Naive thymus-derived CD8-positive, alpha-beta T cell (primary cell): ENCODE measurements at places on chromosomes 6 and 20.

DNA sequence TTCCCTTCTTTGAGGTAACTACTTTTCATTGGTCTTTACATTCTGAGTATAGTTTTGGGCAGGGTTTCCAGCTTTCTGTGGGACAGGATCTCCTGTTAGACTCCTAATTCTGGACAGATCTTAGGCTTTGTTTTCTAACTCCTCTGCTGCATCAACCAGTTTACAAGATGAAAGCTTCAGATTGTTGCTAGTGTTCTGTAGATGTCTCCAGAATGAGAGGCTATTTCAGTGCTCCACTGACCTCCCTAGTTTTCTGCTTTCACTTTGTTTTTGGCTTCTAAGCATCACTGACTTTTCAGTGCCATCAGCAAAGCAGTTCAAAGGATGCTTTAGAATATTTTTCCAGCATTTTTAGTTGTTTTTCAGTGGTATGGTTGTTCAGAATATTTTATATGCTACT is 101.4 kb downstream of the LIN28B start:
- no peak for DNase-seq

DNA sequence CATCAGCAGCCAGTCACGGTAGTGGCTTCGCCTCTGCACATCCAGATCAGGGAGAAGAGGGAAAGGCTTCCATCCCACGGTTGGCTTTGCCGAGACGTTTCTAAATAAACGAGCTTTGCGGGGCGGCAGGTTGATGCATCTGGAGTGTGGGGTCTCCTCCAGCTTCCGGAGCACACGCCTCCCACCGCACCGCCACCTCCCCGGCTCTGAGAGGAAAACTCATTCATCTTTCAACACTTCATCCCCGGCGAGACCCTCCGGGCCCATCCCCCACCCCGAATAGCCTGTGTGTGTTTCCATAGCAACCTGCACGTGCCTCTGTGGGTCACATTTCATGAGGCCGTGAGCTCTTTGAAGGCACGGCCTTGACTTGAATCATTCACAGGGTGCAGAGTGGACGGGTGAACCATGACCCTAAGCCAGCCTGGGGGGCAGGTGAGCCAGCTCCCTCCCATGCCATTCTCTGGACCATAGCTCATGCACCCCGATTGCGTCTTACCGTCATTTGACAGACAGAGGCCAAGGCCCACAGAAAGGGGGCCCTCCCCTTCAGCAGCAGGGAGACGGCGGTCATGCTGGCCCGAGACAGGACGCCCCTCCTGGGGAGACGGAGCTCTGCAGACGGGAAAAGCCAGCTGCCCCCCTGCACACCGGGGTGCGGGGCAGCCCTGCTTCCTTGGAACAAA is 16.2 kb upstream of the CHRNA4 start:
- DNase-seq: no peak

- DNase-seq: no peak
Observed at GRCh38 chr6:16903470-16903869, 142.2 kb upstream of the ATXN1 start.

DNA sequence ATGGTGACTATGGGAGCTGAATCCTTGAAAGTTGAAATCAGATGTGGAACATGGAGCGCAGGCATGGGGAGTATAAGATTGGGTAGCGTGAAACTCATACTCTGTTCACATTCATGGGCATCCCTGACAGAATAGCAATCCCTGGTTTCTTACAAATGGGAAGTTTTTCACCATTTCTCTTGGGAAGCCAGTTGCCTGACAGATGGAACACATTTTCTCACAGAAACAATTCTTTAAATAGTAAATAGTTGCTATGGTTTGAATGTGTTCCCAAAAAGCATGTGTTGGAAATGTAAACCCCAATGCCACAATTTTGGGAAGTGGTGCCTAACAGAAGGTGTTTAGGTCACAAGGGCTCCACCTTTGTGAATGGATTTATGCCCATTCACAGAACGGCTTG is 262.8 kb upstream of the HS3ST5 start:
- DNase-seq: no peak

DNA sequence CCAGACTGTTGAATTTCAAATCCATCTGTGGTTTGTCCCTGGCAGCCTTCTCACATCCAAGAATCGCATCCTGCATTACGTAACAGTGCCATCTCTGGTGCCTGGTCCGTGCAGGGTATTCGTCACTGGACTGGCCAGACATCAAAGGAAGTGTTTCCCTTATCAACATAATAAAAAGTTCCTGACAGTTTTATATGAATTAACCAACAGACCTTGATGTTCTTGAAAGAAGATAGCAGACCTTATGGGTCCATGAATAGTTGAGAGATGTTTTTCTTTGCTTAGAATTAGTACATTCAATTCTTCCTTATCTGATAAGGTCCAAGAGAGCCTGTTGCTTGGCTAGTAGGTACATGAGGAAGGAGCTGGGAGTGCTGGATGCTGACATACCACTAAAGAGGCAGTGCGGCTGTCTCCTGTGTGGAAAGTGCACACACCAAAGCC is 77.6 kb downstream of the PHACTR2 start:
- DNase-seq: no peak

- DNase-seq: peak; percentile 26
Observed at GRCh38 chr6:170125456-170126300, 165.2 kb downstream of the DLL1 start.
